ENCODE measurements at places on chromosomes 1 and 21.

DNA sequence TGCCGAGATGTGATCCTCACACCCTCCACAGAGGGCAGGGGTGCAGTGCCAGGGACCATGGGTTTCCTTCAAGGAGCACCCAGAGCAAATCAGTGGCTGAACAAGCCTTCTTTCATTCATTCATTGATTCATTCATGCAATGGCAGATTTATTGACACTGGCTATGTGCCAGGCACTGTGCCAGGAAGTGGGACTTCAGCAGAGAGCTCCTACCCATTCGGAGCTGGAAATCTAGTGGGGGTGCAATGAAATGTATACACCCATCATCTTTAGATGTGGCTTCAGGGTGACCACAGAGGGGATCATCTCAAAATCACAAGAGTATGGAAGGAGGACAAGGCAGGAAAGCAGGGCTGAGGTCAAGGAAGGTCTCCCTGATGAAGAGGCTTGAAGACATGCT is 18.9 kb downstream of the SLC6A9 start:
- DNase-seq: no peak

- DNase-seq: no peak
Observed at GRCh38 chr1:60581455-60582220, 500.7 kb upstream of the NFIA start.

GRCh38 chr1:156048663-156049258 is 4.8 kb downstream of the UBQLN4 start:
- no peak for DNase-seq

GRCh38 chr21:26715878-26716506 is 129.2 kb downstream of the ADAMTS1 start:
- no peak for DNase-seq
